SW 1271 (cell line): ENCODE measurements at places on chromosomes 2 and 18.

DNA sequence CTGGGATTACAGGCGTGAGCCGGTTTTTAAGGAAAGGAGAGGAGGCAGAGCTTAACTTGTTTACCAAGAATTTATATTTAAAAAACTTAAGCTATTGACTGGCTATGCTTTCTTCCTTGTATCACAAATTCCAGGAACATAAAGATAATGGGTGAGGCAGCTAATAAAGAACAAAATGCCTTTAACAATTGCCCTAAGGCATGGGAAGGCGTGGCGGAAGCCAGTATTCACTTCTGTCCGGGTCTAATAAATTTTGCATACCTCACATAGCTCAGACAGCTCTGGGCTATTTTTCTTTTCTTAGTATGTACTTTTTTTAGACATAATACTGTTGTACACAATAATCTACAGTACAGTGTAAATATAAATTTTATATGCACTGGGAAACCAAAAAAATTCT lies 1.0 kb upstream of the LDAH start:
- DNase-seq = no peak

DNA sequence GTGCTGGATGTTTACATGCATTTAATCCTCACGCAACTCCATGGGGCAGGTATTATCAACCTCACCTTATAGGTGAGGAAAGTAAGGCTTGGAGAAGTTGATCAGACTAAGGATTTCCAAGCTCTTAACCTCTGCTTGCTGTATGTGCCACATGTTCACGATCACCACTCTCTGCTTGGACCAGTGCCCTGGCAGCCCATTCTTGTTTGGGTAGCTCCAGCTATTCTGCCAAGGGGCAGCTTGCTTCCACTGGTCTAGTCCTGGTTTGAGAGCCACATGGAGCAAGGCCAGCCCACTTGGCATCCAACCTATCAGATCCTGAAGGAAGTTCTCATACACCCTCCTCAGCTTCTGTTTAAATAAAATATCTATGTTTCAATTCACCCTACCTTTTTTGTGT lies 14.3 kb downstream of the PLB1 start:
- DNase-seq = no peak

DNA sequence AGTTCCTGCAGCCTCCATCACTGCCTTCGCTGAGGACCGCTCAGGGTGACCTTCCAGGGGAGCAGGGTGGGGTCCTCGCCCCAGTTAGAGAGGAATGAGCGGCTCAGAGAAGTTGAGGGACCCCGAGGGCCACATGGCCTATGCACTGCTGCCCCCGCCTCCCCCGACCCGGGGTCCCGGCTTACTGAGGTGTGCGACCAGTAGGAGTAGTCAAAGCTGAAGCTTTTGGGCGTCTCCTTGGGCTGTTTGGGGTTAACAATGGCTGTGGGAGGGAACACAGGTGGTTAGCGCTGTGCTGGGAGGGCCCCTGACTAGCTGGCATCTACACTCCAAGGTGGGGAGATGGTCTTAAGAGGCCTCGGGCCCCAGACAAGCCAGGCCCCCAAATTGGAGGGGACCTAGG lies 31.0 kb downstream of the KIF1A start:
- DNase-seq = no peak

- no peak for DNase-seq
Measured at GRCh38 chr2:160373263-160373662, 120.3 kb downstream of the RBMS1 start.
